ENCODE measurements at places on chromosomes 6 and 20.

- DNase-seq, result peak; percentile 3
Observed at GRCh38 chr6:40352006-40352405, 235.2 kb downstream of the LRFN2 start.

DNA sequence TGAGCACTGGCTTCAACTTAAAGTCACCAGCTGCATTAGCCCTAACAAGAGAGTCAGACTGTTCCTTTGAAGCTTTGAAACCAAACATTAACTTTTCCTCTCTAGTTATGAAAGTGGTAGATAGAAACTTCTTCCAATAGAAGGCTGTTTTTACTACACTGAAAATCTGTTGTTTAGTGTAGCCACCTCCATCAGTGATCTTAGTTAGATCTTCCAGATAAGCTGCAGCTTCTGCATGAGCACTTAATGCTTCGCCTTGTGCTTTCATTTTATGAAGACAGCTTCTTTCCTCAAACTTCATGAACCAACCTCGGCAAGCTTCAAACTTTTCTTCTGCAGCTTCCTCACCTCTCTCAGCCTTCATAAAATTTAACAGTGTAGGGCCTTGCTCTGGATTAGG lies 133.2 kb downstream of the INSM1 start:
- no peak for DNase-seq

DNA sequence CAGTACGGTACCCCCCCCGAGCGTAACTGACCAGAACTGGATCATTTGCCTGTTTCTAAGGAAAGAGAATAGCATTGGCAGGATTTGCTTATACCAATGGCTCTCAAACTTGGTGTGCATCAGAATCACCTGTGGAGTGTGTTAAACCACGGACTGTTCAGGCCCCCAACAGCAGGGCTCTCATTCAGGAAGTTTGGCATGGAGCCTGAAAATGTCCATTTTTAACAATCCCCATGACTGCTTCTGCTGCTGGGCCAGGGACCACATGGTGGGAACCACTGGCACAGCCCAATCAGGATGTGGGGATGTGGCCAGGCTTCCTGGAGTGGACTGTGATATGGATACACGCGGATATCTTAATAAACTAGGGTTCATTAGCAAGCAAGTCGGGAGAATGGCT lies 53.9 kb downstream of the GTF2H5 start:
- DNase-seq, result no peak

GRCh38 chr20:52076164-52076563 lies 115.4 kb downstream of the ZFP64 start:
- DNase-seq, result no peak

DNA sequence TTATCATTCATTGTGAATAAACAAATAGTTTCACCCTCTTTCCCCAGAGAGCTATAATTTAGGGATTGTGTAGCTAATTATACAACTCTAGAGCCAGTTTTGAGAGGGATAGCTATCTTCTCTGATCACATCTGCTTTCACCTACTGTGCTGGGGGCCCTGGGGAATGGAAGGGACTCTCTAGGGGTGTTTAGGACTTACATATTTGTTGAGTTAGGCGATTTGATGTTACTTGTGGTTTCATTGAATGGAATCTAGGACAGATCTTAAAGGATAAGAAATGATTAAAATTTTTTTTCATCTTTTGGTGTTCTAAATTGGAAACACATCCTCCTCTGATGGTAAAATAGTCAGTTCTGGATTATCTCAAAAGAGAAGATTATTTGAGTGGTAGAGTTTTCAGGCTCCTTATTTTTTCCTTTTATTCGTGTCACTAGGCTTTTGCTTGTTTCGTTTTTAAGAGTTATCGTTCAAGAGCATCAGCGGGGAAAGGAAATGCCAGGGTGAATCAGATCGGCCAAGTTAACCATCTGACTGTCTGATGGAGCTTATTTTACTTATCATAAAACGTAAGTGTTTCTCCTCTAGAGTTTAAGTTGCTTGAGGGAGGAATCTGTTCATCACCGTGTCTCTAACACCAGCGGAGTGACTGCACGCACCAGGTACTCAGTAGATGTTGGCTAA lies 236.7 kb downstream of the FARS2 start:
- no peak for DNase-seq

GRCh38 chr6:80211286-80211685 lies 104.8 kb downstream of the BCKDHB start:
- DNase-seq, result no peak

DNA sequence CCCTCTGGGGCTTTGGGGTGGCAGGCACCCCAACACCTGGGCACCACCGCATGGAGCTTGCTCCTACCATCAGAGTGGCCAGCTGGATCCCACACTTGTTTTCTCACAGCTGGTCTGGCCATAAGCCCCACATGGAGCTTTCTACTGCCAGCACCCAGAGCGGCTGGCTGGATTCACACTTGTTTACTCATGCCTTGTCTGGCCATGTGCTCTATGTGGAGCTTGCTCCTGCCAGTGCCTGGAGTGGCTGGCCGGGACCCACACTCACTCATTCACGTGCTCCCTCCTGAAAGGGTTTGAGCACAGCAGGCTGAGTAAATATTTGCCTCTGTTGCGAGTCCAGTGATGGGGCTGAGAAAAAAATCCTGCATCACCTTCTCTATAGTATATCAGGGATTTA lies 487.0 kb downstream of the CD109 start:
- no peak for DNase-seq

DNA sequence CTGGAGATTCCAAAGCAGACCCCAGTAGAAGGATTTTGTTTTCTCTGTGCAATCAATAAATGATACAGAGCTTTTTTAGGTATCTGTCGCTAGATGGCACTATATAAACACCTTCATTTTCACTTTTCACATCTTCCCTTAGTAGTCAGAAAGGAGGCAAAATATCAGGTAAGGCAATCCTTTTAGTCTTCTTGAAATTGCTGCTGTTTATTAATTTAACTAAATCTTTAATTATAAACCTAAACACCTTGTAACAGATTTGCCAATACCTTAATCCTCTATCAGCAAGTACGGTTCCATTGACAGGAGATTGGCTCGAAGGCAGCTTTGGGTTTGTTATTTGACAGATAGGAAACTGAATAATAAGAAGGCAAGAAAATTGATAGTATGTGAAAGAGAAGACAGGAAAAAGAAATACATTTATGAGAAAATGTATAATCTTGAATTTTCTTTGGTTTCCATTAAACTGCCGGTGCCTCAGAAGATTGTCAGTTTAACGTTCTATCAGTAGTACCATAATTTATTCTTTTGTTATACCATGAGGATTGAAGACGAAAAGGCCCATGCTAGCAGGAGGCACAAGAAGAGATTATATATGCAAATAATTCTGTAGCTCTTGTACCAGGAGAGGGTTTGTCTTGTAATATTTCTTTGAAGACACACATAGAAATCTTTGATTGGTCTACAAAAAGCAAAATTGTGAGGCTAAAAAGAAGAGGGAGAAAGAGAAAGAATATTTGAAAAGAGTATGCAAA lies 23.5 kb upstream of the IBTK start:
- peak; percentile 42 for DNase-seq

- DNase-seq, result no peak
Observed at GRCh38 chr6:13303668-13304017, 24.7 kb downstream of the TBC1D7 start.

DNA sequence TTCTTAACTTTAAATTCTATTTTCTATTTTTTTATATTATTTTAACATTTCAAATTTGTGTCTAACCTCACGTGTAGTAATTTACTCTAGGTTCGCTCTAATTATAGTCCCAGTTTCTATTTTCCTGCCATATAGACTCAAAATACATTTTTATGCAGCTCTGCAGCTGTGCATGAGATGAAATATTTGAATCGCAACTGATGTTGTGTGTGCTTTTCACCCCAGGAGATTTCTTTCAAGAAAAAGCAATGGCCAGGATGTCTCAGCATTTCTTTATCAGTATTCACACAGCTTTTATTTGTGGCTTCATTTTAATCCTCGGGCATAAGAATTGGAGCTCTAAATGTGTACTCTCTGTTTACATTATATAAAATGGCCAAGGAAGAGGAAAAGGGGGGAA lies 157.6 kb downstream of the HDGFL1 start:
- DNase-seq, result no peak

- no peak for DNase-seq
Observed at GRCh38 chr20:56187534-56188165, 60.9 kb upstream of the MC3R start.

GRCh38 chr6:64502801-64503200 lies 867.2 kb downstream of the PHF3 start:
- DNase-seq, result no peak

DNA sequence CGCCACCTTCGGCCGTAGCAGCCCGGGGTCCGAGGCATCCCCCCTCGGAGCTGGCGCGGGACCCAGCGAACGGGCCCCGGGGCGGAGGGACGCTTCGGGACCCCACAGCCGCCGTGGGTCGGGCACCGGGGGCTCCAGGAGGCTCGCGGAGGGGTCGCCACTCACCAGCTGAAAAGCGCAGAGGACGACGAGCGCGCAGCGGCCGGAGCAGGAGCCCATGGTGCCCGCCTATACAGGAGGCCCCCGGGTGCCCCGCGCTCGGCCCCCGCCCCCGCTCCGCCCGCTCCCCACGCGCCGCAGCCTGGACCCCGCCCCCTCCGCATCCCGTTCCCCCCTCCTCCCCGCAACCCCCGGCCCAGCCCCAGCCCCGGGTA lies at the start of gene NKAIN4:
TSS of gene NKAIN4 (minus strand) at position 232 of the 374 bp plus-strand sequence. CDS start at position 219, 13 bp downstream.
- DNase-seq, result no peak

- DNase-seq, result no peak
Observed at GRCh38 chr6:137155830-137156229, 17.6 kb downstream of the IL22RA2 start.

GRCh38 chr20:48606841-48607543 lies 220.8 kb downstream of the PREX1 start:
- no peak for DNase-seq

DNA sequence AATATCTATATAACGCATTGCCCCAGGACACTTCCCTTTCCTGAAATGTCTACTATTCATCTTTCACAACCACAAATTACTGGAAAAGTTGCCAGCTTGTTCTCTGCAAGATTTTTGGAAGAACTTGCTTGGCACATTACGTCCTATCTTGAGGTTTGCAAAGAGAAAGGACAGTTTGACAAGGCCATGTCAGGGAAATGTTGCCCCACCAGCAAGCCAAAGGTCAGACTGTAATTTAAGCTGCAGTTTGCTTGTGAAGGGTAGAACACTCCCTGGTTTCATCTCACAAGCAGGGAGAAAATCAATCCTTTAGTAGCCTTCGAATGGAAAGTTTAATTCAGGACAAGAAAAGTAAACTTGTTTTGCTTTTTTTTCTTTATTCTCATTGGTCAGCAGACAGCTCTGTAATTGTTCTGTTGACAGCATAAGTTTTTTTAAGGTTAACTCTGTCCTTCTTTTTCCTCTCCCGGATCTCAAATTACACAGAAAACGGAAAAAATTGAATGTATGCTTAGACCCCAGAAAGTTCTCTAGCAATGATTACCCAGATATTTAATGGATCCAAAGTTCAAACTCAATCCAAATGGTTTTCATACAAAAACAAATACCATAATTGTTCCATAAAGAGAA lies 541.8 kb upstream of the NRSN1 start:
- DNase-seq, result no peak

DNA sequence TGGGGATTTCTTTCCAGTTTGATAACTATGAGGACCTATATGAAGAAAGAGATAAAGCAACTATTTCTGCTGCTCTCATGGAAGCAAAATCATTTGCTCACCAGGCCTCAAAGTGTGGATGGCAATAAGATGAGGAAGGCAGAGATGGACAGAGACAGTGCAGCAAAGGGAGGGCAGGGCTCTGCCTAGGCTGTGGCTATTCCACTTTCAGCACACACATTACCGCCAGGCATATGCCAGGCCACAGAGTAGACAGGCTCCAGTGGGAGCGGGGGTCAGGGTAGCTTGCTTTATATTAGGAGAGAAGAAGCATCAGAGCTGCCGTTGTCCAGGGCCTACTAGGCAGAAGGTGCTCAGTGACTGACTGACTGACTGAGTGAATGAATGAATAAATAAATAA lies 40.9 kb downstream of the BCL2L1 start:
- DNase-seq, result no peak

- no peak for DNase-seq
Observed at GRCh38 chr20:17896771-17897369, 71.7 kb downstream of the SNX5 start.

GRCh38 chr20:44038681-44039123 lies 124.0 kb downstream of the TOX2 start:
- no peak for DNase-seq

- DNase-seq, result no peak
Observed at GRCh38 chr6:24968783-24969182, 33.0 kb upstream of the RIPOR2 start.

DNA sequence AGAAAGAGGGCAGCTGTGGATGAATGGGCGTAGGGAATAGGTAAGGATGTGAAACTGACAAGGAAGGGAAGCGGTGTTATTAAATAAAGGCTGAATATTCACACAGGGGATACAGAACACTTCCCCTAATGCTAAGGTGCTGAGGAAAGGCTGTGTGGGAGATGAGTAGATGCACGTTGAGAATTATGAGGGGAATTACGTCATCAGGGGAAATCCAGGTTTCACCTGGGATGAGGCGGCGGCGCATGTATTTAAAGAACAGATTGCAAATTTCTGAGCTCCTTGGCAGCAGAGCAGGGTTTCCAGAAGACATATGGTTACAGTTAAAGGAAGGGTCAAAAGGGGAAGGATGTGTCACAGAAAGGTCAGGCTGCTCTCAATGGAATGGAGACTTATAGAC lies 28.7 kb upstream of the EDN1 start:
- DNase-seq, result no peak

- DNase-seq, result no peak
Observed at GRCh38 chr6:34661357-34661756, 35.2 kb downstream of the ILRUN start.

Data from HEK293T (cell line).